ENCODE measurements at places on chromosomes 6 and 20.

DNA sequence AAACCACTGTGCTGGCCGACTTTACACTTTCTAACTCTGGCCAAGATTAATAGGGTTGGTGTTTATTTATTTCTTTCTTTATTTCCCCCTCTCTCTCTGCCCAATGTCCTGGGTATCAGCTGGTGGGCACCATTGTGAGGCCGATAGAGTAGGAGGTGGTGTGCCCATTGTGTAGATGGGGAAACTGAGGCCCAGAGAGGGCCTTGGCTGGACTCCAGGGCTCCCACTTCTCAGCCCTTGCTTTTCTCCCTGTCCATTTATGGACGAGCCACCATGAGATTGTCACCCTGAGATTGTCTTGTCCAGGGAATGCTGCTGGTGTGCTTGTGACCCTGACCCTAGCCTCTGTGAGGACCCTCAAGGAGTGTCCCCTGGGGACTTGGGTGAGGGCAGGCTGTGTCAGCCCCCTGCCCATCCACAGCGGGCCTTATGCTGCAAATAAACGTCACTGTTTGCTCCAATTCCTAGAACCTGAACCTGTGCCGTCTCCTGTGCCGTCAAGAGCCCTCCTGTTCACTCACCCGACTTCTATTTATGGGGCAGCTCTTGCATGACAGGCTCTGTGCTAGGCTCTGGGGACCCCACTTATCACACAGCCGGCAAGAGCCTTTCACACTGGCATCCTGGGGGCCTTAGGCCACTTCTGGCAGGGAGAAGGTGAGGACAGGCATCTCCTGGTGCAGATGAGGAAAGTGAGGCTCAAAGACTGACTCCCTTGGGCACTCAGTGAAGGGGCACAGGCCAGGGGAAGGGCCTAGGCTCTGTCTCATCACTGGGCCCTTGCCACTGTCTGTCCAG lies 24.8 kb downstream of the SUN5 start:
- no peak for DNase-seq

DNA sequence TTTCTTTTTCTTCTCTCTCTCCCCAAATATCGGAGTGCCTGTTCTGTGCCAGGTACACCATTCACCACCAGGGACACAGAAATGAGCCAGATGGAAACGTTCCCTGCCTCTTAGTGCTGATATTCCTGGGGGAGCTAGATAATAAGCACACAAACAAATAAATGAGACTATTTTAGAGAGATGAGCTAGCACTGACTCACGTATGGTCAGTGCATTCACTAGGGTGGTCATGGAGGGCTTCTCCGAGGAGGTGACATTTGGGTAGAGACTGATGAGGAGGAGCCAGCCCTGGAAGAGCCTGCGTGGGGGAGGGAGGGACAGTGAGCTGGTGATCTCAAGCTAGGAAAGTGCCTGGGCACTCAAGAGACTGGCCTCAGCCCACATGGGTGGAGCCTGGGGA lies 252.3 kb upstream of the KCNG1 start:
- no peak for DNase-seq

DNA sequence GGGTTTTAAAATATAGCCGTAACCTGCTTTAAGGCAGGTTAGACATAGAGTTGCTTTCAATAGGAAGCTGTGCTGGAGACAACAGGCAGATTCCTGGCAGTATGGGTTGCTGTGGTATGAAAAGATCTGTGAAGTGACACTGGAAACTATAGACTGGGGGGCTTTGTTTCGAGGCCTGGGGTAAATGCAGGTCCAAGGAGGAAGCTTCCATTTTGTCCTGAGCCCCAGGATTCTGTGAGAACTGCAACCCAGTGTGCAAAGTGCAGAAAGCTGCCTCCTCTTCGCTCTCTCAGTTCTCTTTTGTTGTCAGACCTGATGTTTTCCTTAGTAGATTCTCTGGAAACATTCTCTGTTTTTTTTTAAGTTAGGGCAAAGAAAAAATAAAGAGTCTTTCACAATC lies 86.9 kb downstream of the LYRM4 start:
- no peak for DNase-seq

GRCh38 chr6:131636880-131637792 lies at the start of gene ENPP3:
Gene ENPP3 (plus strand): TSS chr6:131637302. CDS start chr6:131637385, 83 bp downstream.
- DNase-seq = no peak

GRCh38 chr6:2940010-2940850 lies 31.1 kb downstream of the SERPINB6 start:
- DNase-seq = no peak

DNA sequence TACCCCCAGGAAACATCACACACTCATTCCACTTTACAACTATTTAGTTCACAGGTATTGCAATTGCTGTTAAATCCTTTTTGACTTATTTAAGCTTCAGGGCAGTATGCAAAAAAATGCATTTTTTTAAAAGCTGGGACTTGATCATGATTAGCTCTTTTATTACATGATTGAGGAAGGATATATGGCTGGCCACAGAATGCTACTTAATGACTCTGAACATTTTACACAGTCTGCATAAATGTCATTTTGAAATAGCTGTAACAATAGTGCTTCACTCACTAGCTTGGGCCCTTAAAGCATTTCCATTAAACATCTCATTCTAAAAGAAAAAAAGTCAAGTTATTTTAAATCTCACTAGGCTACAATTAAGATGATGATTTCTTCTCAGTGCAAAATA lies 429.7 kb downstream of the FRK start:
- no peak for DNase-seq

DNA sequence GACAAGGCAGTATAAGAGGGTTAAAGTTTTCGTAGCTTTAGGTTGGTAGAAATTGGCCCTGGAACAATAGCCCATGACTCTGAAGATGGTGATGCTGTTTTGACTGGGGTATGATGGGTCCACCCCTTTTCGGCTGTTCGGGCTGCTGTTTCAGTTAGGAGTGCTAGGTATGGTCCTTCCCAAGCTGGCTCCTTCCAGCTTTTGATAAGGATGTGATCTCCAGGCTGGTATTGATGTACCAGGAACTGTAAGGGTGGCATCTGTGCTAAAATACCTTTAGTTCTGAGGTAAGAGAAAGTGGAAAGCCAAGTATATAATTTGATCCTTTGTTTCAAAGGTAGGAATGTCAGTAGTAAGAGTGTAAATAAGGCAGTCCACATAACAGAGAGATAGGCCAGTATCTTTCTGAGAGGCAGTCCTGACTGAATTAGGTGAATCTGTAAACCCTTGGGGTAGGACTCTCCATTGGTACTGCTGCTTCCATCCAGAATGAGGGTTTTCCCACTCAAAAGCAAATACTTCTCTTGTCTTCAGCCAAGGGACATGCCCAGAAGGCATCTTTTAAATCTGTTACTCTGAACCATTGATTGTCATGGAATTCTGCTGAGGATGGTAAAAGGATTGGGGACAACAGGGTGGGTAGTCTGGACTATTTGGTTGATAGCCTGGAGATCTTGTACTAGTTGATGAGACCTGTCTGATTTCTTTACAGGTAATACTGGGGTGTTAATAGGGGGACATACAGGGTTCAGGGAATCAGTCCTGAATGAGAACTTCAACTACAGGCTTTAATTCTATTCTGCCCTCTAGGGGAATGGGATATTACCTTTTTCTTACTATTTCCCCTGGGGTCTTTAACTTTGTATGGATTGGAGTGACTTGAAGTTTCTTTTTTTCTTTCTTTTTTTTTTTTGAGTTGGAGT lies 6.1 kb upstream of the ZNFX1 start:
- no peak for DNase-seq

GRCh38 chr6:12555267-12555666 lies 161.3 kb upstream of the PHACTR1 start:
- peak; percentile 23 for DNase-seq

DNA sequence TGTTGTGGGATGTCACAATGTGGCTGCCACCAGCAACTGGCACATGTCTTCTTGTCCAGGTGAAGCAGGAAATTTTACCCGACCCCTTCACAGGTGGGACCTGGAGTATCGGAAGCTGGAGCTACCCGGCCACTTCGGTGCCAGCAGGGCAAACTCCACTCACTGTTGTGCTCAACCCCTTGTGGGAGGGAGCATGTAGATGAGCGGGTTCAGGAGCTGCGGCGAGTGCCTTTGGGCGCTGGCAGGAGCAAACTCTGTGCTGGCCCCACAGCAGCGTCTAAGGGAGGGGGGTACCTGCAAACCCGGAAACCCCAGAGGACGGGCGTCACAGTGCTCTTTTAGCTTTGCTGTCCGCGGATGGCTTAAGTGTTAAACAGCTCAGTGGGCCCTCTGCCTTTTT lies 20.7 kb upstream of the SULF2 start:
- DNase-seq = no peak

GRCh38 chr20:57507477-57507876 lies 17.5 kb downstream of the CTCFL start:
- DNase-seq = no peak

- DNase-seq = no peak
Measured at GRCh38 chr6:167737205-167737830, 89.4 kb upstream of the AFDN start.

DNA sequence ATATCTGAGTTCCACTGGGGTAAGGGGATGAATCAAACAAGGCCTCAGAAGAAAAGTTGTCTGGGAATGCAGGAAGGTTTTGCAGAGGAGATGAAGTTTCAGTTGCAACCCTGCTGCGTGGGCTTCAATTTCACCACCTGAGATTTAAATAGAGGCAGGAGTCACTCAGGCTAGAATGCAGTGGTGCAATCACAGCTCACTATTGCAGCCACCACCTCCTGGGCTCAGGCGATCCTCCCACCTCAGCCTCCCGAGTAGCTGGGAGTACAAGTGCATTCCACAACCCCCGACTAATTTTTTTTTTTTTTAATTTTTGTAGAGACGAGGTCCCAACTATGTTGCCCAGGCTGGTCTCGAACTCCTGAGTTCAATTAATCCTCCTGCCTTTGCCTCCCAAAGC lies 1.5 kb upstream of the ZNF165 start:
- DNase-seq = no peak

GRCh38 chr20:5316188-5317158 lies at the start of gene PROKR2:
Gene PROKR2 (minus strand): TSS chr20:5316954. CDS start chr20:5314369, 2,585 bp downstream.
- DNase-seq = peak; percentile 23

Measured in mammary epithelial cell (primary cell).